ENCODE measurements at places on chromosomes 7 and 10.

GRCh38 chr10:112202561-112203241, 19.1 kb upstream of the GPAM start:
- no peak for DNase-seq

DNA sequence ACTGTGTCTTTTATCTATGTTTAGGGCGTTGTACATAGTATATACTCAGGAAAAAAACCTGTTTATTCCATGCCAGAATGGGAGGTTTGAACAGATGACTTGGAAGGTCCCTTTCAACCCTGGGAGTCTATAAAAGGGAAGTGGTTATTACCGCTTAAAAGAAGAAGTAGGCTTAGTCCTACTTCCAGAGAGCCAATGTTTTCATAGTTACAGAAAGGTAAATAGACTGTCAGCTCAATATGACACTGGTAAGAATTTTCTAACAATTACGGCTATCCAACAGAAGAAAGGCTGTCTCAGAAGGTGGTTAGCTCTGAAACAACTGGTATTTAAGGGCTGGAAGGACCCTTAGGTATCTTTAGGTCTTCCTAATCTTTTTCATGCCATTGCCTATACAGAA, 1.1 kb upstream of the TFAM start:
- peak; percentile 76 for DNase-seq

- no peak for DNase-seq
These were observed 135.1 kb downstream of the CHRM2 start for GRCh38 chr7:137003566-137003965.

DNA sequence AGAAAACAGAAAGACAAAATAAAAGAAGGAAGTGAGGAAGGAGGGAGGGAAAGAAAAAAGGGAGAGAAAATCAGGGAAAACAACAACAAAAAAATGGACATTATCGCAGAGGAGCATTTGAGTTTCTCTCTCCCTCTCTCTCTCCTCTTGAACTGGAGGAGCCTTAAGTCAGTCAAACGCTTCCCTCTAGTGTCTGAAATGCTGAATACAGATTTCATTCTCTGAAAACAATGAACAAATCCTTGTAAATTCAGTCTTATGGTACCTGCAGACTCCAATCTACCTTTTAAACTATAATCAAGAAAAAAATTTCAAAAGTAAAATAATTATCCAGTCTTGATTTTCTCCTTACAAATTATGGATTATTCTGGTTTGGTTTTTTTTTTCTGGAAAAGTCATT, 89.2 kb upstream of the PFKP start:
- peak; percentile 71 for DNase-seq

GRCh38 chr10:90788968-90789367, 68.9 kb downstream of the HTR7 start:
- no peak for DNase-seq

- DNase-seq = no peak
These were observed 11.6 kb upstream of the ERCC6 start for GRCh38 chr10:49550563-49550962.

GRCh38 chr10:34031400-34031799, 696.9 kb upstream of the NRP1 start:
- no peak for DNase-seq

- no peak for DNase-seq
These were observed 10.8 kb downstream of the UROS start for GRCh38 chr10:125812128-125812750.

DNA sequence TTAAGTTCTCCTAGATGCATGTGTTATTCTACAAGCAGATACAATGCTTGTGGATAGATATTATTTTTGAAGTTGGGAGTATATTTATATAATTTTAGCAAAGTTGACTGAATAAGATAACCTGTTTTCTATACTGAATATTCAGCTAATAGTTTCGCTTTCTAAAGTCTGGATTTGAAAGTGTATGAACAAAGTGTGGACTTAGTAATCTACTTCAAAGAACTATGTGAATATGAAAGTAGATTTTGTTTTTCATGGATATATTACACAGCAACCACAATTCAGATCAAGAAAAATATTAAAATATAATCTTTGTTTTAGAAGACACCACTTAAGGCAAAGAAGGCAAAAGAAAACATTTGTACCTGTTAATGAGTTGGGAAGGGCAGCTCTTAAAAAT, 78.8 kb downstream of the ZEB1 start:
- no peak for DNase-seq

DNA sequence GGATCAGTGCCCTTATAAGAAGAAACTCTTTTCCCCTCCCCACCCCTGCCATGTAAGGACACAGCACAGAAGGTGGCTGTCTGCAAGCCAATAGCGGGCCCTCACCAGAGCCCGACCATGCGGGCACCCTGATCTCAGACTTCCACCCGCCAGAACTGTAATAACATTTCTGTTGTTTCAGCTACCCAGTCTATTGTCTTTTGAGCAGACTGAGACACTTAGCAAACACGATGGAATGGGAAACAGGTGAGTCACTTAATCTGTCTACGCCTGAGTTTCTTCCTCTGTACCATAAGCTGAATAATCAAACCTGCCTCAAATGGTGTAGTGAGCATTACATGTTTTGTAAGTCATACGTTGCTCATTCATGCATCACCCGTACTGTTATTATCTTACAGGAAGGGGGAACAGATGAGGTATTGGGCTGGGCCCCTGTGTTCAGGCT, 58.2 kb downstream of the STRA8 start:
- DNase-seq = no peak

- DNase-seq = no peak
These were observed 95.9 kb upstream of the TNRC18 start for GRCh38 chr7:5519515-5519928.

DNA sequence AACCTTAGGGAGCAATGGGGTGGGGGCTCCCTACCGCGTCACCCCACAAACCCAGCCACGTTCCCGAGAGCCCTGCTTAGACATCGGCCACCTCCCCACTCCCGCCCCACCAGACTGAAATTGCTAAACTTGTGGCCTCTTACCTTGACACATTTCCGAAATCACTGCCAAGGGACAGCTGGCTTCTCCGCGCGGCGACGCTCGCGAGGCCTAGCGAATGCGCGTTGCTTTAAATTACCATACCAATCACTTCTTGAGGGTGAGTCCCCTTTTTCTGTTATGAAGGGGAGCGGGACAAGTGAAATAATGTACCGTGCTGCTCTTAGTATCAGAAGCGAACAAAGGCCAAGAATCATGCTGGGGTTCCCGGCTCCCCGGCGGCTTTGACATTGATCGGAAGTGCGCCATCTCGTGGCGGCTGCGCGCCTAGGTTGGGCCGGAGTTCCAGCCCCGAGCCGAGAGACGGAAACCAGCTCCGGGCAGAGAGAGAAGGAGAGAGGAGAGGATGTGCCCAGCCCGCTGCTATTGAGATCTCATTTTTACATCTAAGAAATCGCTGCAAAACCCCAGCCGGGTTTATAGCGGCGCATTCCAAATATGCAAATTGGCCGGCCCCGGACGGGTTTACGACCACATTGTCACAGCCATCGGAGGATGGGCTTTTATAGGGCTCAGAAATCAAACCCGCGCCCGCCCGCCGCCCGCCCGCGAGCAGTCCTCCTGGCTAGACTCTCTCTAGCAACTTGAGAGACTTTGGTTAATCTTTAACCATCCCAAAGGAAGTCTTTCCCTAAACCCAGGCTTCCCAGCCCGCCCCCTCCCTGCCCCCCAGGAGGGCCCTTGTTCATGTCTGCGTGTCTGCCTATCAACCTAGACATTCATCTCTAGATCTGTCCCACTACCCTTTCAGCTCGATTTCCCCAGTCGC, 5.3 kb downstream of the HOXA11 start:
- DNase-seq = no peak

DNA sequence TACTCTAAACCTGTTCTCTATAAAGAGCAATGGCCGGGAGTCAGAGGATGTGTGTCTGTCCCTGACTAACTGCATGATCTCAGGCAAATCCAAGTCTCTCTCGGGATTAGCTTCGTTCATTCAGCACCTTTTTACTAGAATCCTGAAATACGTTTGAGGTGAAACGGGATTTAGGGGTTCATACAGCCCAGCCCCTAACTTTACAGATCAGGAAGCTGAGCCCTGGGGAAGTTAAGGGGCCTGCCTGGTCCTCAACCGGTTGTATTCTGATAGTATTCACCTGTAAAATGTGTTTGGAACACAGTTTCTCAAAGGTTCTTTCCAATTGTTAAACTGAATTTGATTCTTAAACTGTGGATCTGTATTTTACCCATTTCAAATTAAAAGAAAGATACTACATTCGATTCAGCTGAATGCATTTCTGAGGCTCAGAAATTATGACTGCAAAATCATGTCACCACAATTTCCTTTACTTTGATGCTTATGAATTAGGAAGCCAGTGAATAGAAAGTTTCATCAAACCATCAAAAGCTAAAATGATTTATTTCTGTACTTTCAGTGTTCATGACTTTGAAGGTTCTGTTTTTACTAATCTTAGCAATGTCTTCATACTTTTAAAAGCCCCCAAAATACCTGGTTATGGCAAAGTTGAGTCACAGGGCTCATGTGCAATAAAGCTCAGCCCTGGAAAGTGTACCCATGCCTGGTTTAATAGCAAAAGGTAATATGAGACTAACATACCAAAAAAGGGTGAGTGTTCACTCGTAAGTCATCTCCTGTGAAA, 28.9 kb upstream of the EZH2 start:
- DNase-seq = no peak

DNA sequence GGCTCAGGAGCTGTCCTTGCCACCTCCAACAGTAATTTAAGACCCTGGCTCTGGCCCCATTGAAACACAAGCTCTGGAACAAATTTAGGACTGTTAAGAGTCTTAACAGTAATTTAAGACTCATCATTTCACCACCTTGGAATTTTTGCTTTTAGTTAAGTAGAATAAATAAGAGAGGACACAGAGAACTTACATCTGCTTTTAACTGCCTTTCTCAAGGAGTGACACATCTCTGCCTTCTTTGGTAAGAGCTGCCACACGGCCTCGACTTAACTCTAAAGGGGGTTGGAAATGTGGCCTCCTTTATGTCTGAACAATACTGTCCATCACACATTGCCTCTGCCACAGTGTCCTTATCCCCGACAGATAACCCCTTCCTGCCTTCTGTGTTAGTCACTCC, 77.9 kb downstream of the HERPUD2 start:
- no peak for DNase-seq

DNA sequence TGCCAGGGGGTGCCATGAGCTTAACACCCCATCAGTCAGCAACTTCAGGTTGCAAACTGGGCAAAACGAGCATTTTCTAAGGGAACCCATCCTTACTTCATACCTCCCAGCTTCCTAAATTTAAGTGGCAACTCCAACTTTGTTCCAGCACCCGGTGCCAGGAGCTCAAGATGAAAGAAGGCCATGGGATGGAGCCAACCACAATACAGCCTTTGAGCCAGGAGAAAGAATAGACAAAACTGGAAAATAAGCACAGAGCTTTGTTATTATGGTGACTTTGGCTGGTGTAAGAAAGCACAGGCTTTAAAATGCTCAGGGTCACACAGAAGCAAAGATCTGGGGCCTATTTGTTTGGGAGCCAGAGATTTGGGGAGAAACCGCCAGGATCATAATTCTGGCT, 388.7 kb upstream of the MGMT start:
- DNase-seq = no peak

DNA sequence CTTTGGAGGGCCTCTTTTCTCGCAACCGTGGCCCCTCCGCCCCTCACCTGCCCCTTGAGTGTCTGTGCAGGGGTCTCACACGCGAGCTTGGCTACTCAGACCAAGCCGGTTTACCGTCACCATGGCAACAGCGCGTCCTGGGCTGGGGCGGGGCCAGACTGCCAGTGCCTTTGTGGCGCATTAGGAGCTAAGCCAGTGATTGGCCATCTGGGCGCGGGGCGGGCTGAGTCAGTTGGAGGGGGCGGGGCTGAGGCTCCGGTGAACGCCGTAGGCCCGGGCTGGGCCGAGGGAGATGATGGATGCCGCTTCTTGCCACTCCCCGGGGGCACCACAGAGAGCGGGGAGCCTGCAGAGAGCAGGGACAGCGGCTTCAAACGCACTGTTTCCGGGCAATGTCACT, 48.7 kb upstream of the FXYD4 start:
- peak; percentile 92 for DNase-seq

GRCh38 chr7:7772397-7772821, 54.0 kb upstream of the RPA3 start:
- no peak for DNase-seq

DNA sequence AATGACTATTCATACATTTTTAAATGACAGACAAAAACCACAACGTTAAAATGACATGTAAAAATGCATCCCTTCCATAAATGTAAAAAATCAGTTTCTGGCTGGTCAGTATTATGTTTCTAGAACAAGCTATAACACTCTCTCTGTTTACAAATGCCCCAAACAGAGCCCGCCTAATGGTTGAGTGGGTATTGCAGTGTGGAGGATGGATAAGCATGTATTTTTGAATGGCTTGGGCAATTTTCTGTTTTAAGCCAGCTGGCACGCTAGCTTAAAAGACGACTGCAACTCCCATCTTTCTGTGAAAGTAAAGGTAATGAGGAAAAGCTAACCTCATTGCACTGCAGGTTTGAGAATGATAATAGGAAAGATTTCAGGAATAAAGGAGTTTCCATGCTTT, 430.7 kb downstream of the PARD3 start:
- no peak for DNase-seq
